GDM1 (cell line): ENCODE measurements at places on chromosomes 7 and 10.

DNA sequence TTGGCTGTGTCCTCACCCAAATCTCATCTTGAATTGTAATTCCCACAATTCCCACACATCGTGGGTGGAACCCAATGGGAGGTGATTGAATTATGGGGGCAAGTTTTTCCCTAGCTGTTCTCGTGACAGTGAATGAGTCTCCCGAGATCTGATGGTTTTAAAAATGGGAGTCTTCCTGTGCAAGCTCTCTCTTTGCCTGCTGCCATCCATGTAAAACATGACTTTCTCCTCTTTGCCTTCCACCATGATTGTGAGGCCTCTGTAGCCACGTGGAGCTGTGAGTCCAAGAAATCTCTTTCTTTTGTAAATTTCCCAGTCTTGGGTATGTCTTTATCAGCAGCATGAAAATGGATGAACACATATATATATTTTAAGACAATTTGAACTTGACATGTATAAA, 285.4 kb downstream of the BAMBI start:
- DNase-seq, result no peak

- DNase-seq, result no peak
Measured at GRCh38 chr10:28633750-28634149, 43.6 kb upstream of the BAMBI start.

DNA sequence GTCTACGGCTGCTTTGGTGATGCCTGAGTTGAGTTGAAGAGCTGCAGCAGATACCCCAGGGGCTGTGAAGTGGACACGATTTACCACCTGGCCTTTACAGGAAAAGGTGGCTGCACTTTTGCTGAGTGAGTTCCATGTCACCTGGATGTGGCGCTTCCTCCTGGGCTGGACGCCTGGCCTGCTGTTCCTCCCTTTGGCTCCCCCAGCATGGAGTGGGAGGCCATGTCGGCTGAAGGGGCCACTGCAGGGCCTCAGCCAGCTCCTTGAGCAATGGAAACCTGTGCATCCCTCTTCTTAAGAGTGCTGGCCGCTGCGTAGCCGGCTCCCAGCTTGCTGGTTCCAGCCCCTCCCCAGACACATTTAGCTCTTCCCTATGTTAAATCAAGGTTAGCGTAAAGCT, 221.0 kb downstream of the GLRX3 start:
- DNase-seq, result no peak

GRCh38 chr7:139617074-139617473, 93.6 kb downstream of the CLEC2L start:
- DNase-seq, result no peak

- DNase-seq, result no peak
Measured at GRCh38 chr7:107206136-107206535, 37.3 kb downstream of the HBP1 start.

DNA sequence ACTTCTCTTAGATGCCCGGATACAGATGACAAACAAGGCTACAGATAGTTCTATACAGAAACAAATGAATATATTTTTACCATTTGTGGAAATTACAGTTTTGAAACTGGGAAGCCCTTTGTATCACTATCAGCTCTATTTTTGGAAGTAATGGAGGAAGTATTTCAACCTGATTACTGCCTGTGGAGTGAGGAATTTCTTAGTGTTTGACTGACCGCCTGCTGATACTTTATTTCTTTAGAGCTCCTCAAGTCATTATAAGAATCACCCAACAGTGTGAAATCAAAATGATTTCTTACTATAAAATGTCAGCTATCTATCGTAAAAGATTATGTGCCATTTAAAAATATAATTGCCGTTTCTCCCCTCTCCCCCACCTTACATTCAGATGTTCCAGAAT, 290.9 kb downstream of the SDK1 start:
- no peak for DNase-seq

DNA sequence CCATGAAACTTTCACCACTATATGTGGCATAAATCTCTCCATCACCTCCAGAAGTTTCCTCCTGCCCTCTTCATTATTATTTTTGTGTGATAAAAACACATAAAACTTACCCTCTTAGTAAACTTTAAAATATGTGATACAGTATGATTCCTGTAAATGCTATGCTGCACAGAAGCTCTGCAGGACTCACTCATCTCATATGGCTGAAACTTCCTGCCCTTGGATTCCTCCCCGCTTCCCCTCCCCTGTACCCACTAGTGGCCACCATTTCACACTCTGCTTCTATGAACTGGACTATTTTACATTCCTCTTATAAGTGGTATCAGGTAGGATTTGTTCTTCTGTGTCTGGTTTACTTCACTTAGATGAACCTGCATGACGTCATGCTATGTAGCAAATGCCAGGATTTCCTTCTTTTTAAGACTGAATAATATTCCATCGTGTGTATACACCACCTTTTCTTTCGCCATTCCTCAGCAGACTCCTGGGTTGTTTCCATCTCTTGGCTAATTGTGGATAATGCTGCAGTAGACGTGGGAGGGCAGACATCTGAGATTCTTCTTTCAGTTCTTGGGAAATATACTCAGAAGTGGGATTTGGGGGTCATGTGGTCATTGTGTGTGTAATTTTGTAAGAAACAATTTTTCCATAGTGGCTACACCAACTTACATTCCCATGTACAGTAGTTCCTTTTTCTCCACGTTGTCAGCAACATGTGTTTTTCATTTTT, 335.2 kb downstream of the SDK1 start:
- DNase-seq, result no peak

GRCh38 chr7:21064698-21065648, 278.3 kb upstream of the SP8 start:
- DNase-seq, result no peak

GRCh38 chr10:46237815-46238510, 48.8 kb upstream of the ANTXRL start:
- no peak for DNase-seq

DNA sequence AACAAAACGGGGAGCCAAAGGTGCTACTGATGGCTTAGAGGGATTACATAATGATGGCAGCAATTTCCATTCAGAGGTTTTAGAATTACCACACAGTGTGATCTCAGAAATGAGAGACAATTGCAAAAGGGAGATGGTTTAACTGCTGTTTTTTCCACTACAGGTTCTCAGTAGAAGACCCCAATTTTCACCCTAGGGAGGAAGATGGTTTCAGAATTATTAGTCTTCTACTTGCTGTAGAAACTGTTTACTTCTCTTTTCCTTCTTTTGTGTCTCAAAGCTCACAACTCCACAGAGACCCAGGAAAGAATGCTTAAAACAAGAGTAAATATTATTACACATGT, 226.5 kb downstream of the INHBA start:
- no peak for DNase-seq

GRCh38 chr10:77500754-77501151, 136.9 kb downstream of the KCNMA1 start:
- DNase-seq, result no peak

- DNase-seq, result no peak
Measured at GRCh38 chr10:14468023-14468441, 137.3 kb upstream of the FRMD4A start.

- no peak for DNase-seq
Measured at GRCh38 chr7:79453558-79454360, at the start of gene MAGI2. MAGI2 (minus strand) TSS chr7:79453667; CDS start chr7:79453320, 347 bp downstream.

GRCh38 chr10:35608328-35608672, 3.2 kb downstream of the GJD4 start:
- DNase-seq, result no peak

GRCh38 chr10:95309958-95310357, 19.2 kb upstream of the PDLIM1 start:
- no peak for DNase-seq

- DNase-seq, result no peak
Measured at GRCh38 chr10:89115876-89116627, 91.1 kb downstream of the CH25H start.

- DNase-seq, result no peak
Measured at GRCh38 chr7:28905464-28905863, 52.7 kb downstream of the TRIL start.

GRCh38 chr7:147911201-147911601, 679.4 kb upstream of the C7orf33 start:
- no peak for DNase-seq

GRCh38 chr10:95536894-95537541, 24.2 kb downstream of the SORBS1 start:
- DNase-seq, result no peak

DNA sequence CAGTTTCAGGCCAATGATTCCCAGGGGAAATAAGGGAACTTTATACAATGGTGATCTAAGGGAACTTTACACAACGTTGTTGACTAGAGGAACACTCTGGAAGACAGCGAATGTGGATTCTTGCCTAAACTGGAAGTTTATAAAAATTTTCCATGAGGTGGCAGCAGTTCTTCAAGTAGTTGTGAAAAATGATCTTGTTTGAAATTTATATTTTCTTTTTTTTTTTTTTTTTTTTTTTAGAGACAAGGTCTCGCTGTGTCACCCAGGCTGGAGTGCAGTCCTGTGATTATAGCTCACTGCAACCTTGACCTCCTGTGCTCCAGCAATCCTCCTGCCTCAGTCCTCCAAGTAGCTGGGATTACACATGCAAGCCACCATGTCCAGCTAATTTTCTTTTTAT, 32.1 kb upstream of the GTF2I start:
- no peak for DNase-seq

DNA sequence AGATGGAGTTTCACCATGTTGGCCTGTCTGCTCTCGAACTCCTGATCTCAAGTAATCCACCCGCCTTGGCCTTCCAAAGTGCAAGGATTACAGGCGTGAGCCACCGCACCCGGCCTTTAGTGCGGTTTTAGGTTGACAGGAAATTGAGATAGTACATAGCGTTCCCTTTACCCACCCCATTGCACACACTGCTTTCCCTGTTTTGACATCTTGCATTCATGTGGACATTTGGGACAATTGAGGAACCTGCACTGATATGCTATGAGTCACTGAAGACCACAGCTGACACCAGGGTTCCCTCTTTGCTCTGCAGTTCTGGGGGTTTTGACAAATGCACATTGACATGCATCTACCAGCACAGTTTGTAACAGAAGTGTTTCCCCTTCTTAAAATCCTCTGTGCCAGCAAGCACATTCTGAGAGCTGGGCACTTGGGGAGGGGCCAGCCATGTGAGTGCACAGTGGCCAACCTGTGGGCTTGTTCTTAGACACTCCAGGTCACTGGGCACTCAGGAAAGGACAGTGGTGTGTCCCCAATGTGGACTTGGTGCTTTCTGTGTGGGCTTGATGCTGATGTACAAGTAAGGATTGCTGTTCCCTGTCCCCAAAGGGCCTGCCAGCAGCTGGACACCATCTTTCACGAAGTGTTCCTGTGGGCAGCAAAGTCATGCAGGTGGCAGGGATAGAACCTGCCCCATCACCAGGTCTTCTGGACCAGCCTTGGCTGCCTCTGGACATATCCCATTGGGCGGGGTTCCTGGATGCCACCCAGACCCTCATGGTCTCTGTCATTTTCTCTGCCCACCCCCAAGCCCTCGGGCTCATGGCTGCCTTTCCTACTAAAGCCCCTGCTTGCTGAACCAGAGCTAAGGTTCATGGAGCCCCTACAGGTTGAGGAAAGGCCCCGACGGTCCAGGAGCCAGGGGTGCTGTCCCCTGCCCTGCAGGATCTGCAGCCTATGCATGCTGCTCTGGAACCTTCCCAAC, 579.8 kb downstream of the GLRX3 start:
- no peak for DNase-seq

DNA sequence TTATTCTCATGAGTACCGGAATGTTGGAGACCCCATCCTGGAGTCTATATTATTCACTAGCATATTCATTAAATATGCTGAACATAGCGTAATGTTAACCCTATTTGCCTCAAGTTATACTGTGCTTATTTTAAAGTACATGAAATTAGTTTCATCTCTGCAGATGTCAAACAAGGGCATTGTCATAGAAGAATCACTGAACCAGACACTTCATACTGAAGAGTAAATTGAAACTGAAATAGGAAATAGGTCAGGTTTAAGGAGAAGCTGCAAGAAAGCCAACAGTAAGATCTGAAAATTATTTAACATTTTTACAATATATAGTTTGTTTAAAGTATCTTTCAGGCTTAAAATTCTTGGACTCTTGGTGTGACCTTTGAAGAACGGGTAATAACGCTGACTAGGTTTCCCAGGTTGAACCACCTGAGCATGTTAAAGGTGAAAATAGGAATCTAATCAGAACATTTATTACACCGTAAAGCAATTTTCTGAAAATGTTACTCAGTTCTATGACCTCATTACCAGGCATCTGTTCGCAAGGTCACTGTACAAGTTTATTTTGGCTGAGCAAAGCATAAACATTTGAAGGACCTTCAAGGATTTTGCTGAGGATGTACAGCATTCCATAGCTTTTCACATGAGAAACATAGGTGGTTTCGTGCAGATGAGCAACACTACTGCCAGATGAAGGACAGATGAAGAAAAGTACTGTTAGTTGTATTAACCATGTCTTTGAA, 82.7 kb downstream of the REEP3 start:
- DNase-seq, result no peak

- no peak for DNase-seq
Measured at GRCh38 chr7:36887969-36888368, 163.7 kb upstream of the AOAH start.

DNA sequence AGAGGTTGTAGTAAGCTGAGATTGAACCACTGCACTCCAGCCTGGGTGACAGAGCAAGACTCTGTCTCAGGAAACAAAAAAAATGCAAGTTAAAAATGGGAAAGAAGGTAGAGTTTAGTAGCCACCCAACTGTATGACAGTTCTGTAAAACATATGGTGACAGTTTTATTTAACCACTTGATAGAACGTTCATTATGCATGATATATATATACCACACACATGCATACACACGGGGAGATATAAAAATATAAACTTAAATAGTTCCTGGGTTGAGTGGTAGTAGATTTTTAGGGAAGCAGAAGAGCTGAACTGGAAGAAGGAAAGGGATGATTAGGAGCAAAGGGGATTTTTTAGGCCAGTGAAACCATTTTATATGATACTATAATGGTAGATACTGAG, 120.0 kb downstream of the KMT2C start:
- DNase-seq, result no peak

DNA sequence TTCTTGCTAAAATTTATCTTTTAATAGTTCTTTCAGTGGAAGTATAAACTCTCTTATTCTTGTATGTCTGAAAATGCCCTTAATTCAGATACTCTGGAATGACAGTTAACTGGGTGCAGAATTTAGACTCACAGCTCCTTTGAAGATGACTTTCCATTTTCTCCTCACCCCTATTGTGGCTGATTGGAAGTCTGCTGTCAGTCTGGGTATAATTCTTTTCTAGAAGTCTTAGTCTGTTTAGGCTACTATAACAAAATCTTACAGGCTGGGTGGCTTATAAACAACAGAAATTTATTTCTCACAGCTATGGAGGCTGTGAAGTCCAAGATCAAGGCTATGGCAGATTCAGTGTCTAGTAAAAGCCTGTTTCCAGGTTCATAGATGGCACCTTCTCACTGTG, 145.2 kb upstream of the GDF10 start:
- no peak for DNase-seq

GRCh38 chr7:26365077-26365900, 73.6 kb downstream of the SNX10 start:
- peak; percentile 56 for DNase-seq
